ENCODE measurements at places on chromosomes 4 and X.

- no peak for DNase-seq
These were observed 4.7 kb downstream of the SLC25A6 start for GRCh38 chrX:1387141-1387776.

GRCh38 chrX:40094041-40094899 lies 3.5 kb downstream of the BCOR start:
- DNase-seq, result no peak

DNA sequence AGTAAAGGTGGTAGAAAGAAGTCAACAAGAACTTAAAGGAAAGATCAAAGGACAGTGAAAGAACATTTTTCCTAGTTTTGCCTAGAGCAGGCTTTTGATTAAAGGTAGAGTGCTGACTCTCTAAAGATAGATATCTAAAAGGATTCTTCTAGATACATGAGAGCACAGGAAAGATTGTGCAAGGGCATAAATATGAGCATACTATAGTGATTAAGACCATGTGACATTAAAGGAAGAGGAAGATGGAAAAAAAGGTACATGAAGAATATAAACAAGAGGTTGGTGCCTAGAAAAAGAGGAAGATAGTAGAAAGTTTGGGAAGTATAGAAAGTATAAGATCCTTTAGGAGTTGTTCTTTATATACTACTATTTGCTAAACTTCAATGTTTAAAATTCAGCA lies 26.1 kb upstream of the TET2 start:
- no peak for DNase-seq

DNA sequence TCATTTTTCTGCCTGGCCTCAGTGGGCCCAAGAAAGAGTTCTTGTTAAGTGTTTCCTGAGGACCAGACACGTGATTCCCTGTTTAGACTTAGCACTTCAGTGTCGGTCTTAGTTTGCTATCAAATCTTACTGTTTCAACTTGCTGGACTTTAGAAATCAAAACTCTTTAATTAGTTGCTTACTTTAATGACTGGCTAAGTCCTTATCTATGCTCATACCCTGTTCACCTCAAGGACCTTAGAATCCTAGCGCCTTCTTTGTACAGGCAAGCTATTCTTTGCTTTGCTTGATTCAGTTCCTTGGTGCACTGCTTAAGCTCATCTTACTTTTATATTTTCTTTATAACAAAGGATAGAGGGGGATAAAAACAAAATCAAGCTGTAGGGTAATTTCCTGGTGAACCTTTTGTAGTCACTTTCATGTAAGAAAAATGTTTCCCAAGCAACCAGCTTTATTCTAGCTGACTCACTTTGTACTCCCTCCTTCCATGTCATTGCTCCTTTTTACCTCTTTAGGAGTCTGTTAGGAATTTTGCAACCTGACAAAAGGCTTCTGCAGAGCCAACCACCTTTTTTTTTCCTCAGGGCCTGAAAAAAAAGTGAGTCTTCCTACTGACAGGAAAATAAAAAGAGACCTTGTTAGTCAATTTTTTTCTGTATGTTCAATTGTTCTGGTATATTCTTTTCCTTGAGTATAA lies 14.7 kb downstream of the WDR44 start:
- no peak for DNase-seq

GRCh38 chrX:63686878-63687714 lies 97.9 kb downstream of the ARHGEF9 start:
- peak; percentile 43 for DNase-seq

- no peak for DNase-seq
These were observed 356.1 kb downstream of the HNRNPD start for GRCh38 chr4:82017680-82018079.

DNA sequence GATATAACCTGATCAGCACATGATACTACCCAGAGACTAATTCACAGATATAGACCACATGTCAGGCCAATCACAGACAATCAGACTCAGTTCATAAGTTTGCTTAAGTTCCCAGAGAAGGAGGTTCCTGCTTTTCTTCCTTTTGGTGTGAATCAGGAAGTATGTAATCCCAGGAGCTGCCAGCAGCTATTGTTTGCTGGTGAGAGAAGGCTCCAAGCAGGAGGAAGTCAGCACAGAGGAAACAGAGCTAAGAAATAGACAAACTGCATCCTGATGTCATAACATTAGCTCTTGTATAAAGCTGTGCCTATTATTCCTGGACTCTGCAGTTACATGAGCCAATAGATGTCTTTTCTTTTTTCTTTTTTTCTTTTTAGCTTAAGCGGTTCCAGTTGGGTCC lies 50.9 kb downstream of the UCHL1 start:
- DNase-seq, result no peak

DNA sequence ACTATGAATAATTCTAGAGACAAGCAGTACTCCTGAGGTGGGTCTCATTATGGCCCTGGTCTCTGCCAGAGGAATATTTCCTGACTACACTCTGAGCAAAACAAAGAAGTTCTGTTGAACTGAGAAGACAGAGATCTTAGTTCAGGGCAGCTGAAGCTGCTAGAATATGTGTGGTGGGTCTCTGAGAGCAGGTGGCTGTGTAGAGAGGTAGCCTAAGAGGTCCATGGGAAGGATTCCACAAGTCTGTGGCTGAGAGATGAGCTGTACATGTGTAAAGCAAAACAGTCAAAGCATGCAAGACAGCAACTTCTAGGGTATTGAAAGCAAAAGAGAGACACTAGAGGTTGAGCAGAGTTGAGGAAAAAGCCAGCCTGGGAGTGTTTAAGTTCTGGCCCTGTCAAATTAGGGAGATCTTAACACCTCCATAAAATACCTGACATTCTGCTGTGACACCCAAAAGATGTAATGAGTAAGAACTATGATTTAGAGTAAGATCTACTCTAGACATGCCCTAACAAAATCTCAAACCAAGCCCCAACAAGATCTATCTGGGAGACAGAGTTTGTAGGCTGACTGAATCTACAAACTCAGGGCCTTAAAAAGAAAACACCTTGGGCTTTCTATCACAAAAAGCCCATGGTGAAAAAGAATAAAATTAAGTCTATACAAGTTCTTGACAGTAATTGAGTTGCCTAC lies 274.4 kb downstream of the BANK1 start:
- no peak for DNase-seq

DNA sequence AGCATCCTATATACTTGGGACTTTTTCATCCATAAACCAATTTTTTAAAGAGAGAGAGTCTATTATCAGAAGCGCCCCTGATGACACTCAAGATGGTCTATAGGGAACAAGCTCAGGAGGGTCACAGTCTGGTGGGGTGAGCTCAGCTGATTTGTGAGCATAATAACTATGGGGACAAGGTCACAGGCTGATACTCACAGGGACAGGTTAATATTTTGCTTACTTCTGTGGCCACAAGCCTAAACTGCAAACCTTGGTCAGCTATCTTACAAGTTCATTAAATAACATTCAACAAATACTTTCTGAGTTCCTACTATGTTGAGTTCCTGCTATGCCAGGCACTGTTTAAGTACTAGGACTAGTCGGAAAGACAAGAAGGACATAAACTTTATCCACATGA lies 10.2 kb upstream of the CCDC149 start:
- DNase-seq, result no peak

DNA sequence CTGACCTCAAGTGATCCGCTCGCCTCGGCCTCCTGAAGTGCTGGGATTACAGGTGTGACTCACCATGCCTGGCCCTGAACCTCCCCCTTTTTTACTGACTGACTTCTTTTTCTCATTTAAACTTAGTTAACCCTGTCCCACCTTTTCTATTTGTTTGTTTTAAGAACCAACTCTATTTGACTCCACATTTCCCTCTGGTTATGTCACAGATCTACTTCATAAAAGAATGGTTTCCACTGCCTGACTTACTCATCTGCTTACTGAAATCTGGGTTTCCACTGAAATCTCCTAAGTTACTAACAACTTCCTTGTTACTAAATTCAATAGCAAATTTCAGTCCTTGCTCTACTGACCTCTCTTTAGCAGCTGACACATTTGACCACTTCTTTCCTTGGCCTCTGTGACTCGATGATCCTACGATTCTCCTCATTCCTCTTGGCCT lies 28.0 kb upstream of the NSUN7 start:
- DNase-seq, result no peak

DNA sequence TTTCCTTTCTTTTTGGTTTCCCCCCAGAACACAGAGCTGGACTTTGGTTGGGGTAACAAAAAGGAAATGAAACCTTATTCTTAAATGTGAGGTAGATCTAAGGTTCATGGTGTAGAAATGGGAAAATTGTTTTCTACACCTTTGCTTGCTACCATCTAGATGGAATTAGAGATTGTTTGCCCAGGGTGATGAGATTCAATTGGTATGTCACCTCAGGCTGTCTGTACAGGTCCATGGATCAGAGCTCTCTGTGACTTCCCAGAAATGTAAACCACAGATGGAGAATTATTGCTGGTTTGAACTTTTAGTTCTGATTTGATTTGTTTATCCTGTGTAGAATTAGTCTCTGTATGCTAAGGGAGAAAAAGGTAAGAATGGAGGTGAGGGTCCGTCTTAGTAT lies 146.7 kb downstream of the PCDH7 start:
- DNase-seq, result no peak

DNA sequence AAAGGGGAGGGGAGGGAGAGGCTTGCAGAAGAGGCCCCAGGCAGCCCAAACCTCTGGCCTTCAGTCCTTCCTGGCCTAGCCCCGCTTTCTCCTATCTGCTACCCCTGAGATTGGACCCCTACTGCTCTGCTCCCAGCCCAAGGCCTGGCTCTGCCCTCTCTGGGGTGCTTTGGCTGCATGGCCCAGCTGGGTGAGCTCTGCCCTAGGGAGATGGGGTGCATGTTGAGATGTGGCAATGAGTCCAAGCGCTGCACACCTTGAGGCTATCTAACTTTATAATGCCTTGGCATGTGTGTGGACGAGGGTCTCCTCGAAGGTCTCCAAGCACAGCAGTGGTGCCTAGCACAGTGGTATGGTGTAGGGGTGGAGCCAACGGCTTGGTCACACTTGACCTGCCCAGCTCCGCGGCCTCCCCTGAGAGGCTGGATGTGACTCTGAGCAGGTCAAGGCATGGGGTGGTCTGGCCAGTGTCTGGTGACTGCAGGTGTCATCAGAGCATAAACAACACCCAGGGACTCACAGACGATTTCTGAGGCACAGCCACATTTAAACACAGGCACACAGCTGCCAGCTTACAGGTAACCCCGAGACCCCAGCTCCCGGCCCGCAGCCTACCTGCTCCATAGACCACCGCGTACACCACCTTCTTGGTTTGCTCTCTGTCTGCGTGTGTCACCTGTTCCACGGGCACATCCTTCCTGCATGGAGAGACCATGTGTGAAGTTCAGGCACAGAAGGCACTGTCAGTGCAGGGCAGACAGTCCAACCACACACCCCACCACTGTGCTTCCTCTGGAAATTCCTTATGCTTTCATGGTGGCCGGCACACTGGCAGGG lies 36.3 kb downstream of the NAT8L start:
- no peak for DNase-seq

DNA sequence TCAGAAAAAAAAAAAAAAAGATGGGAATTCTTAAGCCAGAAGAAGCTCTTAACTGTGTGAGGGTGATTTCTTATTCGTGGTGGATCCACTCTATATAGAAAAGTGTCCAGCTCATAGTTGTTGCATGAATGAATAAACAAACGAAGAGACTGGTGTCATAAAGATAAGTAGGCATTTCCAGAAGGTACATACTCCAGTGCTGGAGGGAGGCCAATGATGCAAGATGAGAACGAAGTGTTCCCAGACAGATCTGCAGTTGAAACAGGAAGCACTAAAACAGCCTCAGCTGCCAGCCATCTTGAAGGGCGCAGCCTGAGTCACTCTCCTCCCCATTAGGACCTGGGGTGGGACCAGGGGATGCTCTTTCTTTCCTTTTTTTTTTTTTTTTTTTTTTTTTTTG lies 47.4 kb upstream of the HOPX start:
- no peak for DNase-seq

GRCh38 chr4:101349801-101350064 lies 2.4 kb upstream of the PPP3CA start:
- DNase-seq, result no peak

GRCh38 chr4:168521721-168522120 lies 24.9 kb downstream of the PALLD start:
- no peak for DNase-seq

DNA sequence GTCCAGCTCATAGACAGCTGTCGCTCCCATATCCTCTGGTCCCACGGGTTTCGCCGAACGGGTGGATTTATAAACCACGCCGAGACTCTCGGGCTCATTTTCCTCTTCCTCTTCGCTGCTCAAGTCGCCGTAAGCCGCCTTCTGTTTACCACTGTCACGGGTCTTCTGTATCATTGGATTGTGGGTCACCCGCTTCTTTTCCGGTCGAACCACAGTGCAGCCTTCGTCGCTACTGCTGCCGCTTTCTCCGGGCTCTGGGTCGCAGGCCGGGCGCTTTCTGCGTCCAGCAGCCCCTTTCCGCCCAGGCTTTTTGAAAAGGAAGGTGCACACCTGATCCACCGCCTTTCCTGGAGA lies 311 bp downstream of the RNF113A start:
- no peak for DNase-seq

DNA sequence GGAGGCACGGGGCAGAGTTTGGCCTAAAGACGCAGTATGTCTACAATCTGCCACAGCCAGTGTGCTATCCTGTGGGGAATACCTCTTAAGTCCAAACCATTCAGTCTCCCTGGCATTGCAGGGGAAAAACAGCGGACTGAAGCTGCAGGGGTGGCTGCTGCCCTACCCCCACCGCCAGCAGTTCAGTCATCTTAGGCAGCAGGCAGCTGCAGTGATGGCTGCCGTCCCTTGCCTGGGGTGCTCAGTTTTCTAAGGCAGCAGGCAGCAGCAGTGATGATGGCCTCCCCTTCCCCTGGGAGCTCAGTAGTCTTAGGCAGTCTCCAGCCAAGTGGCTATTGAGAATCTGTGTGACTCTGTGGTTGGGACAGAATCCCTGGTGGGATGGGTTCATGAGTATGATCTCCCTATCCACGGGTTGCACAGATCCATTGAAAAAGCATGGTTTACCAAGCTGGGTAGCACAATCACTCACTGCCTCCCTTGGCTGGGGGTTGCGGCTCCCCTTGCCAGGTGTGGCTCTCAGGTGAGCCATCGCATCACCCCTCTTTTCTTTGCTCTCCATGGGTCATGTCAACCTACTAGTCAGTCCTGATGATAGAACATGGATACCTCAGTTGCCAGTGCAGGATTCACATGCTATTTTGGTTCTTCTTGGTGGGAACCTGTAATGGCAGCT lies 48.9 kb upstream of the GRID2 start:
- no peak for DNase-seq

- no peak for DNase-seq
These were observed 799.5 kb upstream of the ADGRL3 start for GRCh38 chr4:60400593-60400992.

DNA sequence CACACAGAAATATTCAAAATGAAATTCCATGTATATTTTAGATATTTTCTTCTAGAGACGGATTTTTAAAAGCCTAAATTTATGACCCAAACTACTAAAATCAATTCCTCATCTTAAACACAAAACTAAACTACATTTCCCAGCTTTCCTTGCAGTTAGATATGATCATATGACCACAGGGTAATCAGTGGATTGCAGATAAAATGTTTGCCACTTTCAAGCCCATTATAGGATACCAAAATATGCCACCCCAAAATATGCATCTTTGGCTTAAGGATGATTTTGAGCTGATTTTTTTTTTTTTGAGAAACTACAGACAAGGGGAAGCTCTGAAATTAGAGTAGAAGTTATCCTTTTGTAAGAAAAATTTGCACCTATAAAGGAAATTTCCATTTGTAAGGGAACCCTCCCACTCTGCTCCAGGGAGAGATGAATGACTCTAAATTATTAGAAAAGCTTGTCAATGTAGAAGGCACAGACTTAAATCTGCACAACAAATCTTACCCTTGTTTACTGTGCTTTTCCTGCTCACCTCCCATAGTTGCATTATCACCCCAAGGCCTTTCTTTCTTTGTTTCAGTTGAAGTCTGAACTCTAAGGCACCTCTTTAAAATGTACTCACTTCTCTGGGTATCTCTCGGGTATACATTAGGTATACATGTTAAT lies 503.0 kb downstream of the PDHA2 start:
- DNase-seq, result no peak

All from CD4-positive, alpha-beta T cell treated with Interleukin-2 at 100 ng/mL for 4 hours (primary cell).